ENCODE measurements at places on chromosomes 13 and 19.

GRCh38 chr19:35812220-35813042 lies at the start of gene PRODH2:
TSS of gene PRODH2 (minus strand) at chr19:35812845. CDS start at chr19:35812805, 40 bp downstream.
- no peak for DNase-seq

GRCh38 chr13:39318161-39318560 lies 279.9 kb downstream of the NHLRC3 start:
- no peak for DNase-seq

DNA sequence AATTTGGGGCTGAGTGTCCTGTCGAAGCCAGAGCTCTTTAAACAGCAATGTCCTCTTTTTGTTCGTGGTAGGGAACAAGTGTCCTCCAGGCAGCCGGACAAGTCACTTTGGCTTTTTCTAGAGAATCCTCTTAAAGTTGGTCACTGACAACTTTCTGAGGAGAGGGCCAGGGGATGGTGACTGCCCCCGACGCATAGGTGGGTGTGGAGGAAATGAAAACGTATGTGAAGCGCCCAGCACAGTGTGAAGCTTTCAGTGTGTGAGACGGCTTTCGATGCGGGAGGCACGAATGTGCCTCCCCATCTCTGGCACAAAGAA lies 45.8 kb upstream of the ZNF536 start:
- no peak for DNase-seq

DNA sequence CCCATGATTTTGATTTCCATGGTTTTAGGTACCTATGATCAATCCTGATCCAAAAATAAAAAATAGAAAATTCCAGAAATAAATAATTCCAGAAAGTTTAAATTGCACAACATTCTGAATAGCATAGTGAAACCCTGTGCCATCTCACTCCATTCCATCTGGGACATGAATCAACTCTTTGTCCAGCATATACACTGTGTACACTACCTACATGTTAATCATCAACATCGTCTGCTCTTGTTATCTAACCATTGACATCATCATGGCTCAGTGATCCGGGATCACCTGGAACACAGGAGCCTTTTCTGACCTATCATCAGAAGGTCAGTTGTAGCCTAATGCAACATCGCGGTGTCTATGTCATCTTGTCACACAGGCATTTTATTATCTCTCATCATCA lies 75.6 kb downstream of the MYO16 start:
- DNase-seq, result no peak

DNA sequence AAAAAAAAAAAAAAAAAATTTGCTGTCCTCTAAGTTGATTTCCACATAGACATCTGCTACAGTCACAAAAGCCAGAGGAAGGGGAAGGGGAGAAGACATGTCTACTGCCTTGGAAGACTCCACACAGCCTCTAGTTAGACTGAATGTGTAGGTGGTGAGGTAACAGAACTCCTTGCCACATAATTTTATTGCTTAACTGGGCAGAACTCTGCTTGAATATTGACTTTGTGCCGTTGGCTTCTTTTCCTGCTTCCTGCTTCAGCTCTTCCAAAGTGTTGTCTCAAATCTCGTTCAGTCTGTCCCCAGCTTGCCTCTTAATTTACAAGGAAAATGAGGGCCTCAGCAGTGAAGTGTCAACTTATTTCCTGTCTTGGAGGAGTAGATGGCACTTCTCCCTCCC lies 37.1 kb downstream of the ESD start:
- no peak for DNase-seq

DNA sequence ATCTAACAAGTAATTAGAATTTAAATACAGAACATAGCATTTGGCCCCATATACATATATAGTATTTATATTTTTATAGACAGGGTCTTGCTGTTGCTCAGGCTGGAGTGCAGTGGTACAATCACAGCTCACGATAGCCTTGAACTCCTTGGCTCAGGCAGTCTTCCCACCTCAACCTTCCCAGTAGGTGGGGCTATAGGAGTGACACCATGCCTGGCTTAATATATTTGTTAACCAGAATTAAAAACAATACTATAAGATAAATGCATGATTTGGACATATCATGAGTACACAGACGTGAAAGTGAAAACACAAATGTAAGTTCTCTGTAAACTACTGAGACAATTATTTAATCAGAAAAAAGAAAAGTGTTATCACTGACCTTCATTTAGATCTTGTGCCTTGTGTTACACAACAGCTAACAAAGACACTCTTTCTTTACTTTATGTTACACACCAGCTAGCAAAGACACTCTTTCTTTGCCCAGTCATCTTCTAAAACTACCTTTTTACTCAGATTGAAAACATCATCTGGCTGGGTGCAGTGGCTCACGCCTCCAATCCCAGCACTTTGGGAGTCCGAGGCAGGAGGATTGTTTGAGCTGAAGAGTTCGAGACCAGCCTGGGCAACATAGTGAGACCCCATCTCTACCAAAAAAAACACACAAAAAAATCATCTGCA lies 22.6 kb downstream of the CARS2 start:
- DNase-seq, result no peak

DNA sequence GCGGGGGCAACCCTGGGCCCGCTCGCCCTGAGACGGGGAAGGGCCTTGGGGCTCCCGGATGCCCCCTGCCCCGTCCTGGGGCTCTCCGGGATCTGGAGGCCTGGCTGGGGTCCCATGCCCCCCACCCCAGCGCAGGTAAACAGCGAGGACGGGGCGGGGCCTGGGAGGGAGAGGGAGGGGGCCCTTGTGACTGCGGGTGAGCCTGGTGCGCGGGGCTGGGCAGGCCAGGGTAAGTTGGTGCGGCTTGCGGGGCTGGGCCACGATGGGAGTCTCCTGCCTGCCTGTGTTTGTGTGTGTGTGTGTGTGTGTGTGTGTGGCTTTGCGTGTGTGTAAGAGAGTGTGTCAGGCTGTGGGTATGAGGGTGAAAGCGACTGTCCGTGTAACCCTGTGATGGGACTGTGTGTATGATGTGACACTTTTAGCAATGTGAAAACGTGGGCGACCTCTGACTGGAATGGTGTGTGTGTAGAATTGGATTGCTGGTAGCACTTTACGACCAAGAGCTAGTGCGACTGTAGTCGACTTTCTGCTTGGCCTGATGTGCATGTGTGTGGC lies 426 bp downstream of the KLC3 start:
- no peak for DNase-seq

- no peak for DNase-seq
Measured at GRCh38 chr19:9883231-9883758, 48.2 kb downstream of the PIN1 start.

GRCh38 chr19:46210669-46211068 lies 18.9 kb upstream of the IGFL1 start:
- no peak for DNase-seq

- DNase-seq, result no peak
Measured at GRCh38 chr19:35119578-35120155, 4.0 kb downstream of the FXYD3 start.

GRCh38 chr13:44306371-44307192 lies 67.0 kb upstream of the SERP2 start:
- no peak for DNase-seq

DNA sequence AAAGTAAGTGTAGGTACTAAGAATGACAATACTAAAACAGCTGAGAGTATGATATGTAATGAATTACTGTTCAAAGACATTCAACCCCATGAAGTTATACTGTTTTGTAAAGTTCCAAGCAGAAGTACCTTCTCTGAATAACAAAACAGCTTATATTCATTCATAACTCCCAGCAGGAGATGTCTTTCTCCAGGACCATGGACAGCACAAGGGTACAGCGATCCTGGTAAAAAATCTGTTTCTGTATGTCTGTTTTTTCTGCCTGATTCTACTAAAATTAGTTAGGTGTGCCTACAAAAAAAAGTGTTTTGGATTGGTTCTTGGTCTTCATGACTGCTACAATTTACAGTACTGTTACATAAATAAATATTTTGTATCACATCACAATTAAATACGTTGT lies 172.5 kb upstream of the SLITRK5 start:
- no peak for DNase-seq

DNA sequence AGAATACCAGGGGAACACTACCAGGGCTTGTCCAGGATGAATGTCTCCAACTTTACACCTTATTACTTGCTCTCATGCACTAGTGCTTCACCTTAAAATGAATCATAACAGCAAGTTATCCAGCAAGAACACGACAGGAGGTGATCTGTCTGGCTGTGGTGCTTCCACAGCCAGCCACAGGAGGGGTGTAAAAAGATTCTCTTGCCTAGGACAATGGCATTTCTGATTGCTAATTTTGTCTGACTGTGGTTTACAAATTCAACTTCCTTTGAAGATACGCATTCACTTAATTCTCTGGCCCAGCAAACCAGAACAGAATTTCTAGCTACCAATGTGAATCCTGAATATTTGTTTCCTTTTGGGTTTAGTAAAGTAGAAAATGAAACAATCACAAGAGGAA lies 23.1 kb upstream of the COG3 start:
- no peak for DNase-seq

- DNase-seq, result no peak
Measured at GRCh38 chr13:97977982-97978381, 24.5 kb downstream of the IPO5 start.

Data from T-helper 1 cell (primary cell).